ENCODE measurements at places on chromosomes 16 and 17. TPM values are rescaled to one million over a fixed set of nuclear protein-coding genes. Genes with fewer than 3 reads are reported as not detected.

CLEC18B gene
- total RNA-seq, result not detected

ZNF652 gene
- total RNA-seq, result 6.2 TPM

TMC5 gene
- not detected for total RNA-seq

KRT20 gene
- total RNA-seq, result not detected

CCL7 gene
- total RNA-seq, result 1.3 TPM

C16orf92 gene
- not detected for total RNA-seq

HASPIN gene
- 7.5 TPM for total RNA-seq

MYH1 gene
- total RNA-seq, result not detected

VKORC1 gene
- total RNA-seq, result 82.5 TPM

RANBP10 gene
- 3.6 TPM for total RNA-seq

NPIPA5 gene
- total RNA-seq, result 1.3 TPM

CSH1 gene
- total RNA-seq, result not detected

KCNH6 gene
- under 0.01 TPM for total RNA-seq

KRTAP4-12 gene
- not detected for total RNA-seq

NPIPB13 gene
- total RNA-seq, result 0.65 TPM

SLFN12L gene
- 0.15 TPM for total RNA-seq

All from epithelial cell of umbilical artery (primary cell).